Fibroblast of lung (primary cell): ENCODE measurements at places on chromosomes 12 and 14. TPM values are rescaled to one million over a fixed set of nuclear protein-coding genes. Genes with fewer than 3 reads are reported as not detected.

- DNase-seq, result peak; percentile 50
Observed at GRCh38 chr12:79329933-79330332, 360.8 kb downstream of the PAWR start.

GRCh38 chr14:67644428-67644827, 24.7 kb downstream of the ARG2 start:
- DNase-seq, result peak; percentile 11

PRIMA1 gene
- total RNA-seq, result not detected in 2 replicates

DNA sequence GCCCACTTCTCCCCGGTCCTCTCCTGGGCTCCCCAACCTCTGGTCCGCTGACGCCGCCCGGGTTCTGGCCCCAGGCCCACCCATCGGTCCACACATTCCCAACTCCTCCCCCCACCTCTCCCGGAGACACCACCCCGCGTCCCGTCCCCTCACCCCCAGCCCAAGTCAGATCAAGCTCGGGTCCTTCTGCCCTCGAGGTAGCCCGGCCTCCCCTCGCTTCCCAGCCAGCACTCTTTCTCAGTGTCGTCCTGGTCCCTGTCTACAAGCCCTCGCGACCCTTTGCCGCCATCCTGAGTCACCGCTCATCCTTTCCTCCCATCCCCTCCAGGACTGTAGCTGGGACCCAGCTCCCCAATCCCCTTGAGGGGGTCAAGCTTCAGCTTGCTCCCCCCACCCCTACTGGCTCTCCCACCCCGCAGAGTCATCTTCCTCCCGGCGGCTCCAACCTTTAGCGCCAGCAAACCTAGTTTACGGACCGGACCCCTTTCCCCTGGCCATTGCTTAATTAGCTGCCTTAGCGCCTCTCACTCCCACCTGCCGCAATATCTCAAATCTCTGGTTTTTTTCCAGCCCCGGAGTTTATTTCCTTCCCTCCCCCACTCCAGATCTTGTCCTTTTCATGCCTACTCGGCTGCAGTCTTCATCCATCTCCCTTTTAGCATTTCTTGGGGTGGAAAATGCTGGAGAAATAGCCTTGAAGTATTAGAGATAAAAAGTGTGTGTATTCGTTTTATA, 1.1 kb downstream of the PPP4R4 start:
- no peak for DNase-seq

- no peak for DNase-seq
Observed at GRCh38 chr14:37969511-37969979, 238.2 kb upstream of the SSTR1 start.

GRCh38 chr12:114741940-114742339, 58.0 kb upstream of the TBX3 start:
- no peak for DNase-seq

SVOP gene
- total RNA-seq, result not detected in 2 replicates

DNA sequence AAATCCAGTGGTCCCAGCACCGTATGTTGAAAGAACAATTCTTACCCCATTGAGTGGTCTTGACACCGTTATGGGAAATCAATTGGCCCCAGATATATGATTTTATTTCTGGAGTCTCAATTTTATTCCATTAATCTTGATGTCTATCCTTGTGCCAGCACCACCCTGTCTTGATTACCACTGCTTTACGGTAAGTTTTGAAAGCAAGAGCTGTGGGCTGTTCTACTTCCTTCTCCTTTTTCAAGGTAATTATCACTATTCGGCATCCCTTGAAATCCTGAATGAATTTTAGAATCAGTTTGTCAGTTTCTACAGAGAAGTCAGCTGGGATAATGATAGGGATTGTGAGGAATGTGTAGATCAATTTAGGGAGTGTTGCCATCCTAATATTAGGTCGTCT, 160.8 kb upstream of the SFSWAP start:
- DNase-seq, result no peak

CLEC4D gene
- not detected in 2 replicates for total RNA-seq

CFAP251 gene
- 3.9 and 7.9 TPM in 2 replicates for total RNA-seq

GRCh38 chr12:24955389-24955788, 6.5 kb upstream of the BCAT1 start:
- DNase-seq, result no peak

GRCh38 chr14:78445275-78445674, 275.1 kb downstream of the NRXN3 start:
- no peak for DNase-seq

DNA sequence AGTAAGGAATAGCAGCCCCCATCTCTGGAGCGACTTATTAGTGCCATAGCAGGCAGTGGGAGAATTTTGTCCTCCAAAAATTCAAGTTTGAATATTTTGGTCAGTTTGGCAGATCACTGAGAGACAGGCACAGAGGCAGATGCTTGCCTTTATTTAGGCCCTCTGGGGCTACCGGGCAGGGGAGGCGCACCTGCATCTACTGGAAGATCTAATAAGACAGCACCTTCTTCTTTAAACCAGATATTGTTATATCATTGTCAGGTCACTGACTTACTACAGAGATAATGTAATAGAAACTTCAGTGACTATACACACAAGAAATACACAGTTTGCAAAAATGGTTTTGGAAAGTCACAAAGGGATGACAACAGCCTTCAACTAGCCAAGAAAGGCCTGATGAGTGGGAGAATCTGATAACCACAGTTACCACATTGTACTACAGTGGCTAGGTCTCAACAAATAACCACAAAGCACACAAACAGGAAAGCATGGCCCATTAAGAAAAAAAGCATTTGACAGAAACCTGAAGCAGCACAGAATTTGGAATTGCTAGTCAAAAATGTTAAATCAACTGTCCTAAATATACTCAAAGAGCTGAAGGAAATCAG, 56.8 kb downstream of the CDK17 start:
- DNase-seq, result peak; percentile 75

DNA sequence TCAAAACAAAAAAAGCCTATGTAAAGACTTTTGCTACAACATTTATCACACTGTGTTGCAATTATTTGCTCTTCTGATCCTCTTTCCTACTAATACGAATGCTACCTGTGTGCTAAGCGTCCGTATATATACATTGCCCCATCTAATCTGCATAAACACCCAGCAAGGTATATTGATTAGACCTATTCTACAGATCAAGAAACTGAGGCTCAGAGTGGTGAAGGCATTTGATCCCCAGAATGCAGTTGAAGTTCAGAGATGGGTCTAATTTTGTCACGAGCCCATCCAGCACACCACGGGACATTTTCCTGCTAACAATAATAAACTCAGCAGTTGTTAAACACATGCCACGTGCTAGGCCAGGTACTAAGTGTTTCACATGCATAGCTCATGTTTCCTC, 25.1 kb upstream of the CORO1C start:
- no peak for DNase-seq

LPAR5 gene
- not detected in 2 replicates for total RNA-seq

GRCh38 chr14:59787045-59787674, 83.4 kb downstream of the RTN1 start:
- no peak for DNase-seq

DNA sequence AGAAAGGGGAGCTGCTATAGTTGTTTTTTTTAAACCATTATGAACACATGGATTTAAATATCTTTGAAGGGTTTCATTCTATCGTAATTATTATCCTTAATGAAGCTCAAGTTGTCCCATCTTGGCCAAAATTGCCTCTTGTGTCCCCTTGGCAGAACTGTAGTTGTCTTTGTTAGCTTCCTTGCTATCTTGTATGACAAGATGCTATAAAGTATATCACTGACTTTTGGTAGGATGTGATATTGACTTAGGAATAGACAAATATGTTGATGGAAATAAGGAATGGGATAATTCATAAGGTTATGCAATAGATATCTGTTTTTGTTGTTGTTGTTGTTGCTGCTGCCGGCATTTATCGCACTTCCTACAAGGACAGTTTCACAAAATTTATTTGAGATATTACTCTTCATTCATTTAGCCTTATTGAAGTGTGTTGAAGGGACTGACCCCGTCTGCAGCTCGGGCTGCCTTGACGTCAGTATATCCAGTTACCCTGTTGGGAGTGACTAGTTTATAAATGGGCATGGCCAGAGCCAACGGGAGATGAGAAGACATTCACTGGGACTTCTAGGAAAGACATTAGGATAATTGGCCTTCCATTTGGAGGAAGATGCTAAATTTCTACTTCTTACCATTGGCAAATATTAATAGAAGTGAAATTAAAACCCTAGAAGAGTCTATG, 26.1 kb upstream of the APOLD1 start:
- no peak for DNase-seq

DNA sequence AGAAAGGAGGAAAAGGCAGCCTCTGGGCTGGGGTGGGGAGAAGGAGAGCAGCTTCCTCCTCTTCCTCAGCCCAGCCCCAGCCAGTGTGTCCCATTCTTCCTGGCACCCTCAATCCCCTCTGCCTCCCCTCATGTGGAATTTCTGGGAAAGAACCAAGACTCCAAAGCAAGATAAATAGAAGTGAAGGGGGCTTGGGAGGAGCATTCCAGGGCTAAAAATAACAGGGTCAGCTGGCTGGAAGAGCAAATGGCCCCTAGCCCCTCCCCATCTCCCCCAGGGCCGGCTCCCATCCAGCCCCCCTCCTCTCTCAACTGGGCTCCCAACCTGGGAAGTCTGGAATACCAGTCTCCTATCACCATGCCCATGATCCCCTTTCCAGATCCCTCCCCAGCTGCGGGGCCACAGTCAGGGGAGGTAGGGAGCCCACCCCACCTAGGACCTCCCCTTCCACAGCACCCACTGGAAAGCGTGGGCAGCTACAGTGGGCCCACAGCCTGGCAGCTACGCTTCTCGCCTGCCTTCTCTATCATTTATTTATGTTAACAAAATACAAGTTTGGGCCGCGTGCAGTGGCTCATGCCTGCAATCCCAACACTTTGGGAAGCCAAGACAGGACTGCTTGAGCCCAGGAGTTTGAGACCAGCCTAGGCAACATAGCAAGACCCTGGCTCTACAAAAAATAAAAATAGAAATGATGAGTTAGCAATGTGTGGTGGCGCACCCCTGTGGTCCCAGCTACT, 88.3 kb downstream of the IRF2BPL start:
- no peak for DNase-seq

DNA sequence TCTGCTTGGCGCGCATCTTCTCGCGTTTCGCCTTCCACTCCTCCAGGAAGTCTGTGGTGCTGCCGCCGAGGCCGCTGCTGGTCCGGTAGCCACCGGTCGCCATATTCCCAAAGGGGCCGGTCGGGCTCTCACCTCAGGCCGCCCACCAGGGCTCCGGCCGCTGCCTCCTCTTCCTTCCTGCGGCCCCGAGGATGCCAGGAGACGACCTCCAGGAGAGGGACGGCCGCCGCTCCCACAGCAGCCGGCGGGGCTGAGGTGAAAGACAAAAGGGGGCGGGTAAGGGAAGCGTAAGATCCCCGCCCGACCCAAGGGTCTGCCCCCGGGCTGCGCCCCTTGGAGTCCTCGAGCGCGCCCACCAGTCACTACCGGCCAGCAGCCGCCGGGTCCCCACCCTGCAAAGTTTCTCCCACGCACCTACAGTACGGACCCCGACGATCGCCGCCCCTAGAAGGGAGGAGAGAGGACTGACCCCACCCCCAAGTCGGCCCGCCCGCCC, 574 bp downstream of the PAWR start:
- DNase-seq, result no peak

GRCh38 chr12:56256326-56256960, 1.7 kb downstream of the ANKRD52 start:
- DNase-seq, result no peak

BCL2L14 gene
- not detected in 2 replicates for total RNA-seq

PLEKHG3 gene
- total RNA-seq, result 0.17 and 2.3 TPM in 2 replicates

PLCZ1 gene
- total RNA-seq, result not detected in 2 replicates

GRCh38 chr14:92160619-92161018, 38.9 kb downstream of the CPSF2 start:
- DNase-seq, result peak; percentile 84

GPRC5D gene
- total RNA-seq, result not detected in 2 replicates

RNASE3 gene
- total RNA-seq, result not detected in 2 replicates

BCAT1 gene
- 93.7 and 162 TPM in 2 replicates for total RNA-seq

DNA sequence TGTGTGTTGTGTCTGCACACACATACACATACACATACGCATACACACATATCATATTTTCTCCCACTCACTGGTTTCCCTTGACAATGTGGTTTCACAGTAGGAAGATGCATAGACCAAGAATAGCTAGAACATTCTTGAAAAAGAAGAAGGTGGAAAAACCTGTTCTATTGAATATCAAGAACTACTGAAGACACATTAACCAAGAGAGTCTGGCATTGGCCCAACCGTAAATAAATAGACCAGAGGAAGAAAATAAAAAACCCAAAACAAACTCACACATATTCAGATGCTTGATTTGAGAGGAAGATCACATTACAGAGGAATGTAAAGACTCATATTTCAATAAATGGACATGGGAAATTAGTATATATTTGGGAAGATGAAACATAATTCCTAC, 311.3 kb downstream of the FOXG1 start:
- no peak for DNase-seq

GRCh38 chr12:72368719-72369422, 96.7 kb downstream of the TRHDE start:
- peak; percentile 23 for DNase-seq

SLC38A6 gene
- 84.7 and 93.3 TPM in 2 replicates for total RNA-seq
